H4 (cell line): ENCODE measurements at places on chromosomes 11 and 22.

DNA sequence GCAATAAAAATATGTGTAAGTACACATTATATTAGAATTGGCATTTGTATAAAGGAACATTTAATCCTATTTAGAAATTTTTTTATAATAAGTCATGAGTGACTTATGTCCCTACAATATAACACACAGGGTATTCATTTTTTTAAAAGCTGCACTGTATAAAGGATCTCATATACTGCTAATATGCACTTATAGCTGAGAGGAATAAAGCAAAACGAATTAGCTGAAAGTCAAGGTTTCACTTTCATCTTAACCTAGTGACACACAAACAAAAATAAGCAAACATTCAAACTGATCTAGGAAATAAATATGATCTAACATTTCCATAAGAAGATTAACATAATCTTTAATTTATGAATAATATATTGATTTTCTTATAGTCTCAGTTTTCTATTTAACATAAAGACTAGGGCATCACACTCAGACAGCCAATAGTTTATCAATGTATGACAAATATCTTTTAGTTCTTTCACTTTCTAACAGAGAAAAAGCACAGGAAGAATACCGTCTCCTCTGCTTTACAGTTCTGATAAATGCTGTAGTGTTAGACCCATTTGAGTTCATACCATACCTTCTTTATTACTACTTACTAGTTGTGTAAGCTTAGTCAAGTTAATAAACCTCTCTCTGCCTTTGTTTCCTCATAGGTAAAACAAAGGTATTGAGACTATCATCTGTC is 42.9 kb downstream of the DCDC1 start:
- no peak for DNase-seq

GRCh38 chr11:27217496-27217895 is 145.5 kb downstream of the CCDC34 start:
- DNase-seq, result no peak

DNA sequence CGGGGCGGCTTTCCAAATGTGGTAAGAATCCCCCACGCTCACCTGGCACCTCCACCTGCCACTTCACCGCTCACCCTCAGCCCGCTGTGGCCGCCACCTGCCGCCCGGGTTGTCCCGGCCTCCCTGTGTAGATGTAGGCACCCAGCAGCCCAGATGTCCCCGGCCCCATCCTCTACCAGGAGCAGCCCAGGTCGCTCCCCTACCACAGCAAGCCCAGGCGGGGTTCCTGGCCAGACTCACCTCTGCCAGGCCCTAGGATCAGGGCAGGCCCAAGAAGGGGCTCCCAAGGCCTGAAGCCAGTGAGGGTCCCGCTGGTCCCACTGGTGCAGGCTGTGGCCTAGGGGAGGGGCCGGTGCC is 27.4 kb downstream of the MOB2 start:
- DNase-seq, result no peak

- DNase-seq, result peak; percentile 30
Observed at GRCh38 chr11:107859459-107860239, 1.1 kb upstream of the SLC35F2 start.

- DNase-seq, result no peak
Observed at GRCh38 chr11:26964339-26964738, 29.6 kb upstream of the FIBIN start.

DNA sequence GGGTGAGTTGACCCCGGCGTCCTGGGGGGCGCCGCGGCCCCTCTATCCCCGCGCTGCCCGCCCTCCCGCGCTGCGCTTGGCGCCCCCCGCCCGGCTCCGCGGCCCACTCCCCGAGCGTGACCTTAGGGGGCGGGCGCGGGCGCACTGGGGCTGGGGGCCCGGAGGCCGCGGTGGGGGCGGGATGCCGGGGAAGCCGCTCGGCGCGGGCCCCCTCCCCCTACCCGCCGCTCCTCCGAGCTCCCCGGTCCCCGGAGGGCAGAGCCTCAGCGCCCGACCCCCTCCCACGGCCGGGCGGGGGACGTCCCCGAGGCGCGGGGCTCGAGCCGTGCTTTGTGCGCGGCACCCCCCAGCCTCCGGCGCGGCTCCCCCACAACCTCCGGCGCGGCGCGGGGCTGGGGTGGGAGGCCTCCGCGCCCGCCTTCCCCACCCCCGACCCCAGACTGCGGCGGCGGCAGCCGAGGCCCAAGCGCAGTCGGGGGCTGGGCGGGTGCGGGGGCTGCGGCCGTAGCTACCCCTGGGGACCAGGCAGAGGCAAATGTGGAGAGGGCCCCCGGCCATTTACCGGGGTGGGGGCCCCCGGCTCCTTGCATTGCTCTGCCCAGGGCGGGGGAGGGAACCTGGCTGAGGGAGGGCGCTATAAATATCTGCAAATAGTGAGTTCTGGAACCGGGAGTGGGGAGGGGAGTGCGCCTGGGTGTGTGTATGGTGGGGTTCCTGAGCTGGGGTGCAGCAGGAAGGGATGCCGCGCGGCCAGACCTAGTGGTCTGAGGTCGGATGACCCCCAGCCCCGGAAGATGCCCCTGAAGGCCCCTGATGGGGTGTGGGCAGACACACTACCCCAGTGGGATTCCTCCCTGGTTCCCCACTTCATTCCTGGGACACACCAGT is 988 bp downstream of the MGAT3 start:
- DNase-seq, result no peak

DNA sequence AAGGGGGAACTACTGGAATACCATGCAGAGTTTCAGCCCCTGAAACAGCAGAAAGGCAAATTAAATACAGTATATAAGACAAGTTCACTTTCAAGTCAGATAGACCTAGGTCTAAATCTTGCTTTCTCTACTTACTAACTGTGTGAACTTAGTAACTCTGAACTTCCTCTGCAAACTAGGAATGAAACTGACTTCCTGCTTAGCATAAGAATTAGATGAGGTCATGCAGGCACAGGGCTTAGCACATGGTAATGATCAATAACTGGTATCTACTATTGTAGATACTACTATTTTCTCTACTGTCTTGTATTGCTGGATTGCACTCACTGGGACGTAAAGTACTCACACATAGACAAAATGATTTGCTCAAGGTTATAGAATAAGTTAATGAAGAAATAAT is 51.5 kb upstream of the MTNR1B start:
- no peak for DNase-seq

GRCh38 chr11:117830674-117831351 is 6.3 kb upstream of the FXYD2 start:
- no peak for DNase-seq

- DNase-seq, result no peak
Observed at GRCh38 chr11:80638296-80638695, 1197.5 kb upstream of the TENM4 start.

GRCh38 chr11:33405834-33406602 is 148.8 kb downstream of the HIPK3 start:
- DNase-seq, result no peak

- no peak for DNase-seq
Observed at GRCh38 chr22:34760276-34761008, 305.5 kb upstream of the ISX start.

- DNase-seq, result no peak
Observed at GRCh38 chr22:29388759-29389090, 355 bp upstream of the AP1B1 start.

- no peak for DNase-seq
Observed at GRCh38 chr22:23682077-23682476, 8.7 kb upstream of the RGL4 start.

DNA sequence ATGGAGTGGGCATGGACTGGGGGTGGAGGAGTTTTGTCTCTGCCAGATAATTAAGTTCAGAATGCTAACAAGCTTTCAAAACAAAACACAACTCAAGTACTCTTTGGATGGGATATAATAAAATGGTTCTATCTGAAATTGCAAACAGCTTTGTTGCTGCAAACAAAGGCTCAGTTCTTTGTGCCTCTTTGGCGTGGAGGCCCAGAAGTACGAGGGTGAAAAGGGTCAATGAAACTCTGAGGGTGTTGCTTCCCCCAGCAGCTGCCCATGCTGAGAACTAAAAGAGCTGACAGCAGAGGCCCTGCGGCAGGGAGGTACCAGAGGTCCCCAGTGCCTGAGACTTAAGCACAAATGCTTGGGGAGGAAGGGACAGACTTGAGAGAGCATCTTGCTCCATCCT is 26.5 kb upstream of the IGSF22 start:
- DNase-seq, result no peak

- no peak for DNase-seq
Observed at GRCh38 chr11:68341557-68342458, 29.4 kb downstream of the LRP5 start.

GRCh38 chr11:42960521-42961088 is 351.2 kb upstream of the API5 start:
- DNase-seq, result no peak

GRCh38 chr11:24153337-24153736 is 343.5 kb upstream of the LUZP2 start:
- DNase-seq, result no peak

- DNase-seq, result no peak
Observed at GRCh38 chr11:126354631-126355323, 709 bp upstream of the ST3GAL4 start.

DNA sequence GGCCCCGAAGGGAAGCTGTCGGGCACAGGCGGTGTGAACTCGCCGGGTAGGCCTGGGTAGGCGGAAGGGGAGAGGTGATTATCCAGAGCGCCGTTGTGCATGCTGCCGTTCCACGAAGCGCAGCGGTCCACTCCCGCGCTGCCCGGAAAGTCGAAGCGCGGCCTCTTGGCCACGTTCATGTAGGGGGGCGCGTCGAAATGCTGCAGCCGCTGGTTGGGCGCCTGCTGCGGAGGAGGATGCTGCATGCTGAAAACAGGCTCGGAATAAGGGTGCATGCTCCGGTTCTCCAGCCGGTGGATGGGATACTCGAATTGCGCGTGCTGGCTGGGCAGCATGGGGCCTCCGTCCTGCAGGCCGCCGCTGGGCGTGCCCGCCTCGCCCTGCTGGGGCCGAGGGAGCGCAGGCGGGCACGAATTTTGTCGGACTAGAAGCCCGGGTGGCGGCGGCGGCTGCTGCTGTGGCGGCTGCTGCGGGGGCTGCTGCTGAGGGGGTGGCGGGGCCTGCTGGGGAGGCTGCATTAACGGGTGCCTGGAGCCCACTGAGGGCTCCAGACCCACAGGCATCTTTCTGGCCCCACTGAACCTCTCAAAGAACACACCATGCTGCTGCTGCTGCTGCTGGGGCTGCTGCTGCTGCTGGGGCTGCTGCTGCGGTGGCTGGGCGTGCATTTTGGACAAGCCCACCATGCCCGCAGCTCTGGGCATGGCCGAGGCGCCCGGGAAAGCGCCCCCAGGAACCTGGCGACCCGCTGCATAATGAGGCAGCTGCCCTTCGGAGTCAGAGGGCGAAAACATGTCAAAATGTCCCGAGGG is 2.3 kb downstream of the MN1 start:
- no peak for DNase-seq

- DNase-seq, result no peak
Observed at GRCh38 chr22:49877642-49878041, 24.0 kb downstream of the ZBED4 start.

DNA sequence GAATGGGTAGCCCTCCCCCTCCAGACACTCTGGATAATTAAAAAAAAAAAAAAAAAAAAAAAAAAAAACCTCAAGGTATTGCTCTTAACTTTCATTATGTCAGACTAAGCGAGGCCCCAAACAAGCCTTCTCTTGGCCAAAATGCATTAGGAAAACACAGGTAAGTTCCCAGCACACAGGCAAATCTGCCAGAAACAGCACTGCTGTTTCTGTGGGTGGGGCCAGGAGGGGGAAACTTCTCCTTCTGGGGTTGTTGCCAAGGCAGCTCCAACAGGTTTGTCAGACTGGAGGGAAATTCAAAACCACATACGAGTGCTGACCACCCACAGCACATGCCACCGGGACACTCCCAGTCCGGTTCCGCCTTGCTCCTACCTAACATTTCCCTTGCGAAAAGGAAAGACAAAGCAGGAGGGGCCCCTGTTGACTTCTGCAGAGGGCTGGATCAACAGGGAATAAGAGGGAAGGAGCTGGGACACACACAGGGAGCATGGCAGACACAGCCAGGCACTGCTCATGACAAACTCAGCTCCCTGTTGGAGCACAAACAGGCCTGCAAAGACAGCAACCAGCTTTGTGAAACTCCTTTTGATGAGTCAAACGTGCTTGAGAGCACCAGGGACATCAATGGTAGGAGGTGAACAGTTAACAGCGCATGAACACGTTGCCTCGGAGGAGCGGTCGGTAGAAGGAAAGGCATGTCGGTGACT is 55.0 kb downstream of the MYH9 start:
- peak; percentile 87 for DNase-seq

DNA sequence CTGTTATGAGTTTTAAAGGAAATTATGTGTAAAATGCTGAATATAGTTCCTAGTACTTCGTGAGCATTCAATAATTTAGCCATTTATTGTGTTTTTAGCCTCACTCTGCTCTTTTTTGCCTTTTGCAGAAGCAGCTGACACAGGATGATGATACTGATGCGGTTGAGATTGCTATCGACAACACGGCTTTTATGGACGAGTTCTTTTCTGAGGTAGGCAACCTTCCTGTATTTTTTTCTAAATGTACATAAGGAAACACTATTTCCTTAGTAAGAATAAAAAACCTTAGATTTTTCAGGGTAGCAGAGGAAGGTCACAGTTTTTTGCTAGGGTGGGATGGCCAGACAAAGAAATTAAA is 17.9 kb downstream of the STX3 start:
- DNase-seq, result no peak

DNA sequence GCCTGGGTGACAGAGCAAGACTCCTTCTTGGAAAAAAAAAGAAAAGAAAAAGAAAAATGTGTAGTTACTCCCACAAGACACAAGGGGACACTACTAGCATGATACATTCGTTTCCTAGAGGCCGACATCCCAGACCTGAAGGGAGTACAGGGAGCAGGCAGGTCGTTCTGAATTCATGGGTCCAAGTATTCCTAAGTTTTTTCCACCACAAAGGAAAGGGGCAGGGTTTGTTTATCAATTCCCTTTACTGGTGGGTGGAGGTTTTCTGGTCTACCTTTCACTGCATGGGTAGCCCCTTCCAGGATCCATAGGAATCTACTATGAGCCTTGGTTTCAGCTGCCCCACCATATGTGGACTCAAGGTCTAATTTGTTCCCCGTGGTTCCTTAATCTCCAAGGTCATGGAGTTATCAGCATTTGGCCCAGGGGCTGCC is 11.8 kb downstream of the TIGD3 start:
- peak; percentile 80 for DNase-seq

DNA sequence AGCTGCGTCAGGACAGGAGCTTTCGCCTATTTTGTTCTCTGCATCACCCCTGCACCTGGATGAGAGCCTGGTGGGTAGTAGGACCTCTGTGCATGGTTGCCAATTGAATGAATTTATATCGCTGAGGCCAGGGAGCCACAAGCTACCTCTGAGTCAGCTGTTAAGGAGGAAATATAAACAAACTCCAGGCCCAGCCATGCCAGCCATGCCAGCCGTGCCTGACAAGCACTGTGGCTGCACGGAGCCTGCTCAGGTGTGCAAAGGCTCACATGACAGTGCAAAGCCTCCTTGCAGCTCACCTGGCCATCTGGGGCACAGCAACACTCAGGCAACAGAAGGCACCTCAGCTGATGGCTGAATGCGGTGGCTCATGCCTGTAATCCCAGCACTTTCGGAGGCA is 33.7 kb upstream of the LINC01488 start:
- DNase-seq, result peak; percentile 63

- DNase-seq, result no peak
Observed at GRCh38 chr11:86692317-86692716, 19.9 kb upstream of the ME3 start.

- DNase-seq, result no peak
Observed at GRCh38 chr11:122922893-122923292, 40.3 kb downstream of the JHY start.
